Right cardiac atrium (tissue), 5 donors: ENCODE measurements at places on chromosomes 1 and 21. TPM values are rescaled to one million over a fixed set of nuclear protein-coding genes. Genes with fewer than 3 reads are reported as not detected.

Gene RNU1-3
- total RNA-seq, result 8,578 TPM

Gene CDA
- total RNA-seq, result 2.5 TPM

DNA sequence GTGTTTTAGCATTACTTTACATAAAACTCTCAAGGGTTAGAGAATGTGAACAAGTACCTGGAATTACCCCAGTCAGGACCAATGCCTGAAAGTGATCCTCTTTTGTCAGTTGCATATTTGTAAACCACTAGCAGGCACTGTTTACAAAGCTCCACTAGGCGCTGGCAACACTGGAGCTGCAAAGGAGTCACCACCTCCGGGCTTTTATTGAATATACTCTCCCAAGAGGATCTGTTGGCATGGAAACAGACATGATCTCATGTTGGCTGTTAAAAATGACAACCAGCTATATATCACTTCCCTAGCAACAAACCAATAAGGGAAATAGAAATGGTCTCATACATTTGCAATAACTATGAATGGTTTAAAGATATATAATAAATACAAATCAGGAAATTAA lies 116.0 kb downstream of the TTLL7 start:
- DNase-seq, result no peak

Gene ZNF644
- 33.0 TPM for total RNA-seq

Gene LRRC40
- total RNA-seq, result 11.1 TPM

GRCh38 chr1:60894130-60894529 lies 188.2 kb upstream of the NFIA start:
- no peak for DNase-seq

Gene ENSA
- 115 TPM for total RNA-seq

GRCh38 chr1:57214951-57215575 lies 208.8 kb downstream of the DAB1 start:
- DNase-seq, result no peak

- DNase-seq, result no peak
Measured at GRCh38 chr1:221715321-221716169, 26.3 kb downstream of the DUSP10 start.

Gene ZNF593OS
- not detected for total RNA-seq

DNA sequence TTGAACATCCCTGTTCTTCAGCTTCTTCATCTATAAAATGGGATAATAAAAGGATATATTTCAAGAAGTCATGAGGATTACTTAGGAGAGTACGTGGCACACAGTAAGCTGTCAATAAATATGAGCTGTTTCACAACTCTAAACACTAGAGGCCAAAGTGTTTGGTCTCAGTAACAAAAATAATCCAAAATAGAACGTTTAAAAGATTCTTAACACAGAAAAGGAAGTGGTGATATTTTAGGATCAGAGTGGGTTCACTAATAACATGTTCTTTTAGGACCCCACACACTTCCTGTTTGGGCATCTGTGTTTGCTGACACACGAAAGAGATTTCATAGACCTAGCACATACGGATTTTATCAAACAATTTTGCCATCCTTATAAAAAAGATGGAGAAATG lies 32.9 kb downstream of the TNFSF18 start:
- no peak for DNase-seq

DNA sequence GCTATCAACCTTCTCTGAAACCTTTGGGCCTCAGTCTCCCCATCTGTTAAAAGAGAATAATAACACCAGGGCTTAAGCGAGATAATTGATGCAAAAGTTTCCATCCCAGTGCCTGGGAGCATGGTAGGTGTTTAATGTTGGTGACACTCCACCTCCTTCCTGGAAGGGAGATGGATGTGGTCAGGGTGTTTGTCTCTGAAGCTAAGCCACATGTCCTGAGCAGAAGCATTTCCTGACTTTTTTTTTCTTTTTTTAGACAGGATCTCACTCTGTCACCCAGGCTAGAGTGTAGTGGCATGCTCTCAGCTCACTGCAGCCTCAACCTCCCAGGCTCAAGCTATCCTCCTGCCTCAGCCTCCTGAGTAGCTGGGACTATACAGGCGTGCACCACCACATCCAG lies 72.6 kb upstream of the HMGB4 start:
- no peak for DNase-seq

- peak; percentile 61 for DNase-seq
Measured at GRCh38 chr1:206737729-206738201, 32.8 kb upstream of the IL19 start.

- no peak for DNase-seq
Measured at GRCh38 chr1:199015799-199016198, 377.0 kb downstream of the PTPRC start.

Gene UBXN10
- total RNA-seq, result 6.3 TPM

Gene MCOLN2
- 0.34 TPM for total RNA-seq

GRCh38 chr1:247656221-247656875 lies 23.2 kb downstream of the OR13G1 start:
- DNase-seq, result no peak
